CD4-positive, alpha-beta T cell treated with Interleukin-2 at 100 ng/mL for 4 hours (primary cell): ENCODE measurements at places on chromosomes 11 and 22.

- DNase-seq = no peak
These were observed 4.3 kb upstream of the PSMC3 start for GRCh38 chr11:47430524-47430923.

DNA sequence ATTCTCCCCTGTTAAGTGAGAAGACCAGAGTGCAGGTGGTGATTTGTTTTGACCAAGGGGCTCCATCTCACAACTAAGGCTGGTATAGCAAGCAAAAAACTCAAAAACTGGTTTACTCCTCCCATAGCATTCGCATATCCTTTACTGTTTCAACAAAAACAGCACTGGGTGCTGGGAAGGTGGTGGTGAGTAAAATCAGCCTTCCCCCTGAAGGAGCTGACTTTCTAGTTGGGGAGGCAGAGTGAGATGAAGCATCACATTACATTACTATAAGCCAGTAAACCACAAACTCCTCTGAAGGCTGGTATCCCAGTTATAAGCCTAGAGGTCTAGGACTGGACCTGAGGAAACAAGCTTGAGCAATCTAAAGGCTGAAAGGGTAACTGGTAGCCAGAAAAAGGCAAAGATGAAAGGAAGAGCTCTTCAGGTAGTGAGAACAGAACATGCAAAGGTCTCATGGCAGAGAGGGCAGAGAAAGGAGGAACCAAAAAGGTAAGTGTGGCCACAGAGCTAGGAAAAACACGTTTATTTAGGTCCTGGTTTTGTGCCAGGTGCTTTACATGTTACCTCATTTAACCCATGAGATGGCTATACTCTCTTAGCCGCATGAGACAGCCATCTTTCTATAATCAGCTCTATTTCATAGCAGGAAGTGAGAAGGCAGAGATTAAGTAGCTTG is 22.3 kb downstream of the TMEM123 start:
- no peak for DNase-seq

GRCh38 chr11:75576499-75576918 is 14.5 kb downstream of the SERPINH1 start:
- no peak for DNase-seq

DNA sequence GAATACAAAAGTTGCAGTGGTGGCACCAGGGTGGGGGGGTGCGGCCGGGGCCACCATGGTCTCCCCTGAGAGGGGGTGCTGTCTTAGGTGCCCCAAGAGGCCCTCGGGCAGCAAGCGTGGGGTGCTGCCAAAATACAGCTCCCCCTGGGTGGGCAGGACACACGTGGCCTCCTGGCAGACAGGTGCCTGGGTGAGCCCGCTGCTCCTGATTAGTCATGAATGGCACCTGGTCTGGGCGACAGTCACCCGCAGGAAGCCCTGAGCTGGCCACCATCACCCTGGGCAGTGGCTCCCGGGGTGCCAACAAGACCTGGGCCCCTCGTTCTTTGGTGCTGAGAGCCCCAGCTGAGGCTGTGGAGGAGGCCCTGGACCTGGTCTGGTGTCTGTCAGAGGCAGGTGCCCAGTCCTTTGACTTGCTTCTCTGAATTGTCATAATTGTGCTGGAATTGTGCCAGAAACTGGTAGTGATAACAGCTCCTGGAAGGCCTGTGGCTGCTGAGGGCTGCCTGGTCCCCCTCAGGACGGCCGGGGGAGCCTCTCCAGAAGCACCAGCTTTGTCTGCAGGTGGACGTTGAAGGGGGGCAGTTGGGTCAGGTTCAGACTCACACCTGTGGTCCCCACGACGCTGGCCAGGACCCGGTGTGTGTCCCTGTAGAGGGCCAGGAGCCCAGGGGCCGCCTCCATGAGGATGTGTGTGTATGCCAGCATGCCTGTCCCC is 14.8 kb downstream of the ALG12 start:
- no peak for DNase-seq

DNA sequence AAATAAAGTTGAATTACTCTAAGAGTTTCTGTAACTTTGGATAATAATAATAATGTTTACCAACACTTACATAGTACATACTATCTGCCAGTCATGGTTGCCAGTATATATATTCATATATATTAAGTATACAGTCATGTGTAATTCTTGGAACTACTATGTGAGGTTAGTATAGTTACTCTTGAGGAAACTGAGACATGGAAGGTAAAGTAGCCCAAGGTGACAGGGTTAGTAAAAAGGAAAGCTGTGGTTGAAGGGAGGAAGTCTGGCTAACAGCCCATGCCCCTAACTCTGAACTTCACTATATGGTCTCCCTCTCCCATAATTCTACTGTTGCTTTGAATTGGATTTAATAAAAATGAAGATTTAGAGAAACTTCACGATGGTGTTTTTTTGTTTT is 24.9 kb downstream of the FDX1 start:
- no peak for DNase-seq

GRCh38 chr11:123164732-123165450 is 30.2 kb downstream of the CLMP start:
- DNase-seq = no peak
